ENCODE measurements at places on chromosomes 5 and 9.
A peak's percentile ranks its signal among the peaks of the same experiment; 100 is the strongest.

DNA sequence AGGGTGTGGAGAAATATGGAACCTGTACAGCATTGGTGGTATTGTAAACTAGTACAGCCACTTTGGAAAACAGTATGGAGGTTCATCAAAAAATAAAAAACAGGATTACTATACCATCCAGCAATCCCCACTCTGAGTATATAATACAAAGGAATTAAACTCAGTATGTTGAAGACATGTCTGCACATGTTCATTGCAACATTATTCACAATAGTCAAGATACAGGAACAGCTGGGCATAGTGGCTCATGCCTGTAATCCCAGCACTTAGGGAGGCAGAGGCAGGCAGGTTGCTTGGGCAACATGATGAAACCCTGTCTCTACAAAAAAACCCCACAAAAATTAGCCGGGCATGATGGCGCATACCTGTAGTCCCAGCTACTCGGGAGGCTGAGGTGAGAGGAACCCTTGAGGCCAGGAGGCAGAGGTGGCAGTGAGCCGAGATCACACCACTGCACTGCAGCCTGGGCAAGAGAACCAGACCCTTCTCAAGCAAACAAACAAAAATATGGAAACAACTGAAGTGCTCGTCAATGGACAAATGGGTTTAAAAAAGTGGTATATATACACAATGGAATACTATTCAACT lies 63.6 kb downstream of the TMEM174 start:
- no peak for DNase-seq

DNA sequence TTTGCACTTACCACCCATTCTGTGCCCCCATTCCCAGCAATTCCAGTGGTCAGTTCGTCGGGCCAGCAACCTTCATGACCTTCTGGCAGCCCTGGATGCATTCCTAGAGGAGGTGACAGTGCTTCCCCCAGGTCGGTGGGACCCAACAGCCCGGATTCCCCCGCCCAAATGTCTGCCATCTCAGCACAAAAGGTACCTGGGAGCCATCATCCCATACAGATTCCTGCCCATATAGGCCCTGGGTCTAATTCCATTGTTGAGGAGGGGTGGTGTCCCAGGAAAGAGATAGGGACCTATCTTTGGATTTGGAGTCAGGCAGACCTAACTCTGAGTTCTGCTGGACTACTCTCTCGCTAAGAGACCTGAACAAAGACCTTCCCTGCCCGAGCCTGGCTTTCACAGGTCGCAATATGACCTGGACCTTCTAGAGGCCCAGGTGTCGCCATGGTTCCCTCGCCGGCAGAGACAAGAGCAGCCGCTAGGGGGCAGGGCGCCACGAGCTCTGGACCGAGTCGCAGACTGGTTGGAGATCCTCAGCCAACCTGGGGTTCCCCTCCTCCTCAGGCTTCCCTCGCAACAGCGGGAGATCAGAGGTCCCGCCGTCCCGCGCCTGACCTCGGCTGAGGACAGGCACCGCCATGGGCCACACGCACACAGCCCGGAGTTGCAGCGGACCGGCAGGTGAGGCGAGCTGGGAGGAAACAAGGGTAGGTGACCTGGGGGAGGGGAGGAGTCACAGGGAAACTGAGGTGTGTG lies 3.1 kb downstream of the SLC4A9 start:
- DNase-seq: peak; percentile 87

- no peak for DNase-seq
These were observed 187.1 kb upstream of the SPEF2 start for GRCh38 chr5:35430381-35431162.

GRCh38 chr9:38417003-38417945 lies 7.0 kb downstream of the IGFBPL1 start:
- peak; percentile 39 for DNase-seq

DNA sequence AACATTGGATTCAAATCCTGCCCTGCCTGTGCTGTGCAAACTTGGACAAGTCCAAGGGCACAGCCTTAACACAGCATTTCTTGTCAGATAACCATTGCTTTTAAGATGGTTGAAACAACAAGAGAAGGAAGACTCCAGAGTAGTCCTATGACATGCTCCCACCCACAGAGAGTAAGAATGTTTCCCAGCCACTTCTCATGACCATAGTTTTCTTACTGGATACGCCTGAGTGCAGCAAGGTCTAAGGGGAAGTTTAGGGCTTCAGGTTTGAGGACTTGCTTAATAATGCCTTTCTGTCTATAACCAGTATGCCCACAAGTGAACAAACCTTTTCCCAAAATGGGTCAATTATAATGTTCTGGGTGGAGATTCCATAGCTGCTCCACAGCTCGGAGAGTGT lies 126.4 kb downstream of the SLF1 start:
- DNase-seq: no peak

DNA sequence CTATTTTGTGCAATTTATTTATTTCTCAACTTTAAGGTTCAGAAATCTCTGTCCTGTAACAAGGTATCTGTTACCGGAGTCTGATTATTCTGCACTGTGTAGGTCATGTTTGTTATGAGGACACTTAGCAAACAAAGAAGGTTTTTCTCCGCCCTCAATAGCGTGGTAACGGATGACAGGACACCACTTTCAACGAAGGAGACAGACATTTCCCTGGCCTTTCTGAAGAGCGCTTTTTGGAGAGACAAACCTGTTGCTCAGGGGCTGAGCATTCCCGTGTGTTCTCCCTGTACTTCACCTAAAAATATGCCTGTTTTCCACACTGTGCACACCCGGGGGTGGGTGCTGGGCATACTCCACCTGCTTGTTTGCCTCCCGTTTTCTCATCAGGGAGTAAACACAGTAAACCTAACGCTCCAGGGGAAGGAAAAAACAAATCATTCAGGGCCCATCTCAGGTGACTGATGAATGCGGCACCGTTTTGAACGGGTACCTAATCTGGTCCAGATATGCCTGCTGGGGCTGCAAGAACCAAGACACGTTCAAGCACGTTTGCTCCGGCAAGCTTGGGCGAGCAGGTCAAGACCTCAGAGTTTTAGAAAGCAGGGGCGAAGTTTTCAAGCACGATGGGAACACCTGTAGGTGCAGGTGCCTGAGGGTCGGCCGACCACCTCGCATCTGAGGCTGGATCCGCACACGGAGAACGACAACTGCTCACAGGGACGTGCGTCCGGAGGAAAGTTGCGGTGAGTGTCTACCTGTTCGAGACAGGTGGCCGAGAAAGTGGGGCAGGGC lies 859 bp downstream of the RETREG1 start:
- DNase-seq: no peak

- DNase-seq: no peak
These were observed 337.6 kb downstream of the FGF10 start for GRCh38 chr5:44051591-44051990.
